ELF-1 (cell line): ENCODE measurements at places on chromosomes 1 and 21.

GRCh38 chr1:45275054-45275453 lies 51.6 kb upstream of the HPDL start:
- DNase-seq = no peak

DNA sequence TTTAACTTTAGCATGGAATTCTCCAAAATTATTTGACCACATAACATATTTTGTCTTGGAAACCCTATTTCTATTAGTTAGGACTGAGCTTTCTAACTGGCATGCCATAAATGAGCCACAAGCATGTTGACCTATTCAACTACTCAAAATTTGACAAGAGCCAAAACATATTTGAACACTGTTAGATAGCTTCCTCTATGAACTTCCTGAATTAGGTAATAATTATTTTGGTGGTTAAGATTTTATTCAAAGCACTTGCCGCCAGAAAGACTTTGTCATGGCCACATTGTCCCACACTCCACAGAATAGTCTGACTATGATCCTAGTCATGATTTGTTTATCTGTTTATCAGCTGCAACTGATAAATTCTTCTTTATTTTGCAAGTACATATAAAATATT lies 23.1 kb upstream of the CTPS1 start:
- no peak for DNase-seq

- no peak for DNase-seq
Observed at GRCh38 chr21:36174780-36175179, 18.2 kb downstream of the DOP1B start.

GRCh38 chr1:197526736-197527371 lies 248.4 kb downstream of the DENND1B start:
- DNase-seq = no peak

DNA sequence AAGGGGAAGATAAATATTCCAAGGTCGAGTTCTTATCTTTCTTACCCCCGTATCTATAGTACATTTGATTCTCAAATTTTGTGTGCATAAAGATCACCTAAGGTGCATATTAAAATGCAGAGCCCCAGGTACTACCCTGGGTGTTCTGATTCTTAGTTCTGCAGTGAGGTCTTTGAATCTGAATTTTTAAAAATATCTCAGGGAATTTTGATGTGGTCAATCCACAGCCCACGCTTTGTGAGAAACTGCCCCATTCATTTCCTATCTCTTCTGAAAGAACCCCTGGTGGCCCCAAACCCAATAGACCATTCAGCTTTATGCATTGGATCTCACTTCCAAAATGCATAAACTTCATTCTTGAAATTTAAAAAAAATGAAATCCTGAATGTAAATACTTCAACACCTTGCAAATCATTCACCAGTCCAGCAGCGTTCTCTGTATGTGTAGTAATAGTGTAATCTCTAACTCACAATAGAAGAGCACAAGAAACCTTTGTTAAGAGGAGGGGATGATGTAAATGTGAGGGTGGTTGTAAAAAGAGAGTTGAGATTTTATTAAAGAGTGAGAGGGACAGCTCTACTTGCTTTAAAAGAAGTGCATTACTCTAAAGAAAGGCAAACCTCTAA lies 108.8 kb upstream of the ZP4 start:
- no peak for DNase-seq

GRCh38 chr1:5981009-5981380 lies 11.2 kb downstream of the NPHP4 start:
- DNase-seq = no peak

- peak; percentile 1 for DNase-seq
Observed at GRCh38 chr21:46092811-46093667, 4.9 kb upstream of the COL6A2 start.

GRCh38 chr1:218164930-218165700 lies 120.0 kb upstream of the RRP15 start:
- DNase-seq = peak; percentile 10

DNA sequence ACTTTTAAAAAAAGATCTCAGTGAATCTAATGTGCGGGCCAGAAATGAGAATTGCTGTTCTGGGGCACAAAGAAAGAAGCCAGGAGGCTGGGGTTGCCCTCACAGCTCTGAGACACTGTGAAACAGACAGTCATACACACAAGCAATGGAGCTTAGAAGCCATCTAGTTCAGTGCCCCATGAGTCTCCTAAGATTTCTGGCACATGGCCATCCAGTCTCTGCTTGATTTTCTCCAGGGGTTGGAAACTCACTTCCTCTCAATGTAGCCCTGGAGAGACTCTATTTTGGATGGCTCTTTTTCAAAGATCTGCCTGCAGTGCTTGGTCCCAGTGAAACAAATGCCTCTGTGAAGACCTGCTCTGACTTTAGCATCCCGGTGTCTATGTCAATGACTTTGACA lies 38.6 kb downstream of the KCNN3 start:
- no peak for DNase-seq

DNA sequence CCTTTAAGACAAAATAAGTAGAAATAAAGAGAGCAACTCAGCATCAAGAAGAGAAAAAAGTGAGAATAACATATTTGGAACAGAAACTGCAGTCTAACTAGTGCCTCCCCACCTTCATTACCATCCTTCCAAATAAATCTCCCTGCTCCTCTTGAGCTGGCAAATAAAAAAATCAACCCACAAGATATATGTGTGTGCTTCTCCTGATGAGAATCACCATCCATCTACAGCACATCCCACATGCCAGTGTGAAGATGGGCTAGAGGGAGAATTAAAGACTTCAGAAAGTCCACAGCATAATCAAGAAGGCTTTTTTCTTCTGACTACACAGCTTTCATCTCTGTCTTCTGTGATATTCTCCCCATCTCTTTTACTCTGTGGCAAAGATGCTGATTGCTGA lies 244.1 kb downstream of the SPATA17 start:
- no peak for DNase-seq
